ENCODE measurements at places on chromosomes 16 and 17.

DNA sequence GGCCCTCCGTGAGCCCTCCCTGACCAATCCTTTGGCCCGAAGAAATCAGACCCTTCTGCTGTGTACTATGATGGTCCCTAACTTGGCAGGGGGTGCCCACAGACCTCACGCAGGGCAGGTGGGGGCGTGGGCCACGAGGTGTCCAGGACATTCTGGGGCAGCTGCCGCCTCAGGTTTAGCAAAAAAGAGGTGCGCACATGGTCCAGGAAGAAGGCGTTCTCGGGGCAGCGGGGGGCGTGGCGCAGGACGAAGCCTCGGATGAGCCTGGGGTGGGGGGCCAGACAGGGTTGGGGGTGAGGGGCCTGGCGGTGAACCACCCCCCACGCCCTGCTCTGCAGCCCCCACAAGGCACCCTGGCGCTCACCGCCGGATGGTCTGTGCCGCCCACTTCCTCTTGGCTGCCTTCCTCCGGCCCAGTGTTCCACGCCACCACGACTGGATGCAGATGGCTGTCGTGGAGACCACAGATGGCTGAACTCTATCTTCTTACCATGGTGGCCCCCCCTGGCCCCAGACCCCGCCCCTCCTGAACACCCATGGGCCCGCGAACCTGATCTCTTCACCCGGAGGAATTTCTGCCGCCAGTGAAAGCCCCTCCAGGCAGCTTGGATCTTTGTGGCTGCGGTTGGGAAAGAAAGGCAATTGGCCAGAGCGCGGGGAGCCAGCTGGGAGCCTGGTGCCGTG lies 14.2 kb upstream of the CRK start:
- no peak for DNase-seq

DNA sequence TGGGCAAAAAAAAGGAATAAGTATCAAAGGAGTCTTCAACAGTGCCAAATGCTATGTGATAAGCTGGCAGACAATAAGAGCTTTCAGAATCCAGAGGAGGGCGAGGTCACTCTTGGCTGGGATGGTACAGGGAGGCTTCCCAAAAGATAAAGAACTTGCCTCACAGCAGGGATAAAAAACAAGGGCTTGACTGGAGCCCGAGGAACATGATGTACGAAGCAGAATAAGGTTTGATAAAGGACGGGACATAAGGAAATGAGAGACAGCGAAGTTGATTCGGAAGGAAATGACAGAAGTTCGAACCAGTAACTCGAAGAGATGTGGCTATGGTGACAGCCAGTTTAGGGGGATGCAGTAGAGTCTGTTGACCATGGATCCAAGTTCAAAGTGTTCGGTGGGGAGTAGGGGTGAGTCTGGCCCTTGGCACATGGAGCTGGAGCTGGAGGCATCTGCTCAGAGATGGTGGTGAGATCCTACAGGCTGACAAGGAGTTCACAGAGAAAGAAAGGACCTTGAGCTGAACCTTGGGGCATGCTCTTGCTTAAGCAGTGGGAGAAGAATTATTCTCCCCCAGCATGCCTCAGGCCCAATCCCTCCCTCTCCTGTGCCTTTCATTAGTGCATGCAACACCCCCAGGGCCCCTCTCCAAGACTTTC lies 137.6 kb upstream of the RCVRN start:
- no peak for DNase-seq

DNA sequence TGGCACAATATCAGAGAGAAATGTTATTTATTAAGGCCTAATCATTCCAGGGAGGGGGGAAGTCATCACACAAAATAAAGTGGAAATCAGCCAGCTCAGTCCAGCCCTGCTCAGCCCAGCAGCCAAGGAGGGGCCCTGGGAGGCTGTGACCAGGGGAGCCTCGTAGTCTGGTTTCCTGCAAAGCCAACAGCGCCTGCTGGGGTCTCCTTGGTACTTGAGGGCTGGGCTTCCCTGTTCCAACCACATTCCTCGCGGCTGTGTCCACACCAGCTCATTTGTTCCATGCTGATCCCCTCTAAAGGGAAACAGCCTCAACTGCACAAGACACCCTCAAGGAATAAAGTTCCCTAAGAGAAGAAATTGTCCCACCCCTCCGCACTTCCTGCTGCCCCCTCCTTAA lies 154.0 kb downstream of the TMEM132E start:
- no peak for DNase-seq

- no peak for DNase-seq
Observed at GRCh38 chr17:47997586-47997985, 26.7 kb downstream of the CDK5RAP3 start.

DNA sequence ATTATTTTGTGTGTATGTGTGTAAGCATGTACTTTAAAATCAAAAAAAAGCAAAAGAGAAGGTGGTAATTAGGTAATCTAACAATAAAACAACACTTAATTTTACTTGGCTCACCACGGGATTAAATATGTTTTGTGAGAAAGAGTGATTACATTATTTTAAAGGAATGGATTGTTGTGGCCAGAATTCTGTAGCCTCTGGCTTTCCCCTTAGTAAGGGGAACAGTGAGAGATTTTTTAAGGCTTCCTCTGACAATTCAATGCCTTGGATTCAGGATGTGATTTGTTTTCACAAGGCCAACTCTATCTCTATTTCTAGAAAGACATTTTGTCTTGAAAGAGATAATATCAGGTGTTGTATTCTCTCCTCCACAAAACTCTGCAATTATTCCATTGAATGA lies 560.3 kb upstream of the CDH8 start:
- no peak for DNase-seq

GRCh38 chr17:45197108-45197507 lies 24.6 kb upstream of the FMNL1 start:
- DNase-seq, result no peak

- no peak for DNase-seq
Observed at GRCh38 chr17:82882715-82883418, 43.0 kb upstream of the ZNF750 start.

DNA sequence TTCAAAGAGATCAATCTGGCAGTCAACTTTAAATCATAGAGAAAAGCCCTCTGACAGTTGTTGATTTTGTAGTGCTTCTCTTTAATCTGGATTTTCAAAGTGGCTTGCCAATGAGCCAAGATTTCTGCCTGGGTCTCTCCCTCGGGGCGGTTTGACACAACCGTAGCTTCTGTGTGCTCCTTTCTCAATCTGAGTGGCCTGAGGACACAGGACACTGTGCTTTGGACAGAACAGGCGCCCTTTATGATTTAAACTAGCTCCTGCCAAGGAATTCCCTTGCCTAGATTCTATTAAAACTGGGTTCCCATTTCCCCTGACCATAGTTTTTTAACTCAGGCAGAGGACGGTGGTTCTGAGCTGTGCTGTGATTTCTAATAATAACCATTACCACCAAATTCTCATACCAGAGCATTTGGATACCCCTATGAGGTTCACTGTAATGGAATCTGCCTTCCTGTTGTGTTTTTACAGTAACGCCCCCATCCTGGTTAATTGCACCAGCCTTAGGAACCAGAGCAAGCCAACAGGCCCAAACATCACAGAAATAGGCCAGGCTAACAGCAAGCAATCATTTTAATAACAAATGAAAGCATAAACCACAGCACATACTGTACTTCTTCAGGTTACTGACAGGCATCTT lies 4.0 kb downstream of the ZFHX3 start:
- peak; percentile 77 for DNase-seq

GRCh38 chr17:685006-685405 lies 29.6 kb downstream of the VPS53 start:
- DNase-seq, result no peak

GRCh38 chr16:84950906-84951305 lies 60.4 kb downstream of the ZDHHC7 start:
- DNase-seq, result no peak

DNA sequence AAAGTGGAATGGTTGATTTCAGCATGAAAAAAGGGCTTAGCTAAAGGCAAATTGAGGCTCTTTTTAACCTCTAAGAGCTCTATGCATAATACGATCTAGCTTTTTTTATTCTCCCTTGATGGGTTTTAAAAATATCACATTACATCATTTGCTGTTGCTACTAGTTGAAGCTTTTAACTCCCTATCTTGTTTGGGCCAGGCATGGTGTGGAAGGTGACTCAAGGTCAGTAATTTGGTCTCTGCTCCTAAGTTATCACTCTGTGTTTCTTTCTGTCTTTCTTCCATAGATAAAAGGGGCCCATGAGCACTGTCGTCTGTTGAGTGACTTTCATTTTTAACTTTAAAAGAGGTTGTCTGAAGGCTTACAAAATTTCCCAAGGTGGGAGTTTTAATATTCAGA lies 58.1 kb upstream of the GOT2 start:
- no peak for DNase-seq

DNA sequence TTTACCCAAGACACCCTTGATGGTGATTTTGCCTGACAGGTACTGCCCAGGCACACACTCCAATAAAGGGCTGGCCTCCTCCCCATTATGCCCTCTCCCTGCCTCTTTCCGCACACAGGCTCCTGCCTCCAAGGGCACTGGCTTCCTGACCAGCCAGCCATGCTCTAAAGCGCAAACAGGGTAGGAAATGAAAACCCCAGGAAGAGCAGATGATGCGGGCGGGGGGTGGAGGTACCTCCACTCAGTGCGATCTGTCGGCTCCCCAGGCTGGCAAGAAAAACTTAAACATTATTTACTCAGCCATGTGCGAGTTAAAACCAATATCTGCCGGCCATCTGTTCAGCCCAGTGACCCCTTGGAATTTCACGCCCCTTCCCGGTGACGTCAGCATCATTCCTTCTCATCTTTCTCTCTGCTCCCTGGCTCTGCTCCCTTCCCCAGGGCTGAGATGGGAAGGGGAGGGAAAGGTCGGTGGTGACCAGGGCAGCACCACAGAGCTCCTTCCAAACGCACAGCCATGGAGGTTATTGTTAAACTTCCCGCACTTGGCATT lies 262.5 kb downstream of the CBLN1 start:
- DNase-seq, result peak; percentile 73

- no peak for DNase-seq
Observed at GRCh38 chr16:87560428-87561199, 41.7 kb upstream of the JPH3 start.

DNA sequence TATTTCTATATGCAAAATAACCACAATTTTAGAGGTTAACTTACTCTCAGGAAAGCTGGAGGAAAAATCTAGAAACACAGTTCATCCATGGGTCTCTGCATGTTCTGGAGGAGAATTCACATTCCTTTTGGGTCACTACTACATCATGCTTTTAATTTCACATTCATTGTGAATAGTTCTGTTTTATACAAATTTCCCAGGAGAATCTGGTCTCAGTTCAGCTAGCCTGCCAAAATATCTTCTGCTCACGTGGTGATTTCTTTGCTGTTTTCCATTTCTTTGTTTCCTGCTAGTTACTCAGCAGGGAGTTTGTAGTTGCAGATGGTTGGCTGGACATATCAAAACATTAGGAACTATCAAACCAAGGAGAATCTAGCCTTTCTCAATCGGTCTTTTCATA lies at the start of gene ABCA9:
TSS of gene ABCA9 (minus strand) at position 106 of the 400 bp plus-strand sequence. CDS start 9,801 bp downstream, outside the sequence.
- peak; percentile 84 for DNase-seq
